Smooth muscle cell of the brain vasculature (primary cell): ENCODE measurements at places on chromosomes 16 and 17.

GRCh38 chr17:5872831-5873230, 197.3 kb upstream of the WSCD1 start:
- DNase-seq: no peak

DNA sequence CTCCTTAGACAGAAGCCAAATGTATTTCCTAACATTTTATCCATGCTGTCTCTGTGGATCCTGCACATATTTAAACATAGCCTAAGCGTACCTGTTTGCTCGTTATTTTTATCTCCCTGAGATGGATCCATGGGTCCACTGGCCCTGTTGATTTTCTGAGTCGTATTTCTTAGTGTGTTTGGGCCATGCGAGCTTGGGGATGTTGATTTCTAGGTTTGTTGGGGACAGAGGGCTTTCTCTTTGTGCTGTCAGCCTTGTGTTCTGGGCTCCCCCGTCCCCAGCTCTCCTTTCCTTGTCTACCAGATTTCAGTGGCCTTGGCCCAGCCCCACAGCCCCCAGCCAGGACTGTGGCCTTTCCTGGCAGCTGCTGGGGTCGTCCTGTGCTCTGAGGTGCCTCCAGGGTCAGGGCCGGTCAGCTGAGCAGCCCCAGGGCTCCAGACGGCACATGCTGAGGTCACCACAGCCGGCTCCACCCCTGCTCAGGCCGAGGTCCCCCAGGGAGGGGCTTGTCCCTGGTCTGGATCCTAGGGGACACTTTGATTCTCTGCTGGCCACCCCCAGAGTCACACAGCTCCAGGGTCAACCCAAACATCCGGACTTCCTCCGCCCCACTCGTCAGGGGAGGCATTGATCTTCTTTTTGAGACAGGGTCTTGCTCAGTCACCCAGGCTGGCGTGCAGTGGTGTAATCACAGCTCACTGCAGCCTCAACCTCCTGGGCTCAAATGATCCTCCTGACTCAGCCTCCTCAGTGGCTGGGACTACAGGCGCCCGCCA, 4.4 kb downstream of the SSTR5 start:
- DNase-seq: no peak

- no peak for DNase-seq
Measured at GRCh38 chr16:85286951-85287814, 174.9 kb upstream of the CIBAR2 start.

GRCh38 chr17:16988749-16989229, 16.9 kb upstream of the TNFRSF13B start:
- no peak for DNase-seq

DNA sequence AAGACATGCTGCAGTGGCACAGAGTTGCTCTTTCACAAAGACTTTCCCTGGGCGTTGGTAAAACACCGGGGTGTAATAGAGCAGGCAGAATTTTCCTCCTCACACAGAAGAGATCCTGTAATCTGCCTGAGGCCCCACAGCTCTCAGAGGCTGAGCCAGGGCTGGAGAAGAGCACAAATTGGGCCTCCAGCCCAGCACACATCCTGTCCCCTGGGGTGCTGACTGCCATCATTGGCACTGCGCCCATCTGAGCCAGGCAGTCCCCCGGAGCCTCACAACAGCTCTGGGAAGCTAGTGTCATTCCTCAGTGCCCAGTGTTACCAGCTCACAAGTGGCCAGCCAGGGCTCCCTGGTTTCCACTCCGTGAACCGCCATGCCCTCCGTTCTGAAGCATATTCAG, 119.4 kb downstream of the SOCS1 start:
- no peak for DNase-seq

DNA sequence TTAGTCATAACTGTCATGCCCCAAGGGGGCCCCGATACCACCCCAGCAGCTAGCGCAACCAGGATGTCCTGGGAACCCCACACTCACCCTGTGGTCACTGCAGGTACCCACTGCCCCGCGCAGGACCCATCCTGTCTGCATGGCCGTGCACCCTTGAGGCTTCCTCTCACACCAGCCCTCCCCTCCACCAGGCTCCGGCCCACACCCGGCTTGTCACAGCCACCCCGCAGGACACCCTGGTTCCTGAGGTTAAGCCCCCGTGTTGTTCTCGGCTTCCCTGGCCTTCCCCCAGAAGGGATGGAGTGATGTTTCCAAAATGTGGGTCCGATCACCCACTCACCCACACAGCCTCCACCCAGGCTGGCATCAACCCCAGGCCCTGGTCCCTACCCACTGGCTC, 7.5 kb downstream of the DNASE1L2 start:
- DNase-seq: no peak

- no peak for DNase-seq
Measured at GRCh38 chr17:80640366-80641084, 95.9 kb downstream of the RPTOR start.

- no peak for DNase-seq
Measured at GRCh38 chr17:50148226-50149090, 2.0 kb downstream of the PPP1R9B start.

DNA sequence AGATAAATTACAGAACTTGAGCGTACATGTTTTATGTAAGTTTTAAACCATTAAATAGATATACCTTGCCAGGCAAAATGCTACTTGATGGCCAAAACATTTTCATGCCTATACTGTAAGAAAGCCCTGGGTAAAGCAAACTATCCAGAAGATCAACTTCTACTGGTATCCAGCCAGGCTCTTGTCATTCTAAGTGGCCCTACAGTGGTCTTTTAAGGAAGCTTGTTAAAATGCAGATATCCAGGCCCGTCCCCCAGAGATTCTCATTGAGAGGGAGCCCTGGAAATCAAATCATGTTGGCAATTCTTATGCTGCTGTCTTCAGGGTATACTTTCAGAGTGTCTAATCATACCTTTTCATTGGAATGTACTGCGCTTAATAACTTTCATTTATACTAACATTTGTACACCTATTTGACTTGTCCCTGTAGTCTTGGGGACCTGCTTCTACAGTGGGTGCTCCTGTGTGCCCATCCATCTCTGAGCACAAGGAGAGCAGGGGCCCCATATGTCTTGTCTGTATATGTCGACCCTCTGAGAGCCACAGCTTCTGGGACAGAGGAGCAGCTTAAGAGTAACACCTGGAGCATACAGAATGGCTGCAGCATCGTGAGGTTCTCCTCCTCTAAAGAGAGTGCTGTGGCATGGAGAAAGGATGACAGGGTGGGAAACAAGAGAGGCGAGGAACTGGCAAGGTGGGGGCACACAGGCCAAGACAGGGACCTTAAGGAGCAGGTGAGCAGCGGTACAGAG, 43.6 kb upstream of the ANKFY1 start:
- no peak for DNase-seq

DNA sequence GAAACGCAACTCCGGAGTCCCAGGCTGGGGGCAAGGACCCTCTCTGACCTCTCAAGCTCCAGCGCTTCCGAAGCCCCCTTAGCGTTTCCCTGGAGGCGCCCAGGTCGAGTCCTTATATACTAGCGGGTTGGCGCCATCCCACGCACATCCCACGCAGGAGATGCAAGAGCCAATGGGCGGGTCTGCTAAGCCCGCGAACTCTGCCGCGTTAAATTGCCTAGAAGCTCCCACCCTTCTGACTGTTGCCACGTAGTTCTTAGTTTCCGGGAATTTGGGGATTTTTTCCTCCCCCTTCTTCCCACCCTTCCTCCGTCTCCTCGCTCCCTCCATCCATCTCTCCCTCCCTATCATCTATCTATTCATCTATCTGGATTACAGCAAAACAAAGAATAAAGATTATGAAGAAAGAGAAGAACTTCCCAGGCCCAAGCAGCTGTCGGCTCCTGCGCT, at the start of gene SLFN11:
TSS of gene SLFN11 (minus strand) at position 88 of the 450 bp plus-strand sequence. CDS start 9,814 bp downstream, outside the sequence.
- DNase-seq: peak; percentile 62

DNA sequence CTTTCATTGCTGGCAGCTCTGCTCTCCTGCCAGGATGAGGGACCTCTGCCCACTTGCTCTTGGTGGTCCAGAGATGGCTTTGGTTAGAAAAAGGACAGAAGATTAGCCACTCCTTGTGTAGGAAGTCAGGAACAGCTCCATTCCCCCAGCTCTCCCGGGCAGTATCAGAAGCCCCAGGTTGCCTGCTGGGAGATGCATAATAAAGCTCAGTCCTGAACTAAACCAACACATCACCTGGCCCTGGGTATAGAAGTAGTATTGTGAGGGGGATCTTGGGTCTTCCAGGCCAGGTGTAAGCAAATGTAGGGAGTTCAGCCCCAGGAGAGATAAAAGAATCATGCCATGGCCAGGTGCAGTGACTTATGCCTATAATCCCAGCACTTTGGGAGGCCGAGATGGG, 52.4 kb downstream of the NEUROD2 start:
- no peak for DNase-seq

GRCh38 chr17:3796822-3797170, 4.2 kb downstream of the ITGAE start:
- no peak for DNase-seq

- no peak for DNase-seq
Measured at GRCh38 chr17:72135546-72136325, 14.9 kb downstream of the SOX9 start.

GRCh38 chr17:79810130-79811010, 13.5 kb upstream of the CBX8 start:
- DNase-seq: no peak

- no peak for DNase-seq
Measured at GRCh38 chr17:61328351-61328750, 71.3 kb upstream of the TBX2 start.
